T1000 (cell line): ENCODE measurements at places on chromosomes 1 and 21.

DNA sequence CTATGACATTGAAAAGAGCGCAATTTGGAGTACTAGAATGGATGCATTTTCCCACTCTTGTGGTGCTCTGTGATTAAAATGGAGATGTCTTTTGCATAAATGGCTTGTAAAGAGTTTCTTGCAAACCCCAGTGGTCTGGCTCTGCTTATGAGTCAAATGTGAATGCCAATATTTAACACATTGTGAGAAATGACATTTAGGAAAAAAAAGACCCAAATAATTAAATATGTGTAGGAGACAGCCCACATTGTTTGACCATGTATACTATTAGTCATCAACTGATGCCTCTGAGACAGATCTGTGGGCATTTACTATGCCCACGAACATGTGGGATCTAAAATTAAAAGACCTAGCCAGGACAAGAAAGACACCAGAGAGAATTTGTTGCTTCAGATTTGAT lies 22.2 kb upstream of the RUNX1 start:
- DNase-seq = no peak

GRCh38 chr1:55520861-55521260 lies 305.7 kb upstream of the USP24 start:
- no peak for DNase-seq

- DNase-seq = no peak
These were observed 1181.9 kb upstream of the PRMT6 start for GRCh38 chr1:105874621-105875020.

DNA sequence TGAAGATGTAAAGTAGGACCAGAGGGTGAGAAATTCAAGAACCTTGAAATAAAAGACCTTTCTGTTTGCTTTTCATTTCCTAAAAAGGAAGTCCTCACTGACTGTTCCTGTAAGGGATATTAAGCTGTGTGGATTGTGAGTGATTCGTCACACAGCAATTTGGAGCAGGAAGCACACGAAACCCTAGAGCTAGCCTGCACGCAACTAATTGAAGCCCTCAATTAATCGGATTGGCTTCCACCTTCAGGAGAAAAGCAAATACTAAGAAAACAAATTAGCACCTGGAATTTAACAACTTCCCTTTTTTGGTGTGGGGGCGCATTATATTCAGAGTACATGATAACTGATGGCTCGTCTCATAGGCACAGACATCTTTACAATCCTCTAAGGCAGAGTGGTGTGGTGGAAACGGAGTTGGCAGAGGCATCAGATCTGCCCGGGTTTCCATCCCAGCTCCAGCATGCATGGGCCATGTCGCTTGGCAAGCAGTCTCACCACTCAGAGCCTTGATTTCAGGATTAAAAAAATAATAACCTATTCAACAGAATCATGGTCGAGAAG lies 95.2 kb downstream of the KCNJ15 start:
- no peak for DNase-seq

- DNase-seq = no peak
These were observed 224.5 kb upstream of the CSF3R start for GRCh38 chr1:36707221-36707620.

DNA sequence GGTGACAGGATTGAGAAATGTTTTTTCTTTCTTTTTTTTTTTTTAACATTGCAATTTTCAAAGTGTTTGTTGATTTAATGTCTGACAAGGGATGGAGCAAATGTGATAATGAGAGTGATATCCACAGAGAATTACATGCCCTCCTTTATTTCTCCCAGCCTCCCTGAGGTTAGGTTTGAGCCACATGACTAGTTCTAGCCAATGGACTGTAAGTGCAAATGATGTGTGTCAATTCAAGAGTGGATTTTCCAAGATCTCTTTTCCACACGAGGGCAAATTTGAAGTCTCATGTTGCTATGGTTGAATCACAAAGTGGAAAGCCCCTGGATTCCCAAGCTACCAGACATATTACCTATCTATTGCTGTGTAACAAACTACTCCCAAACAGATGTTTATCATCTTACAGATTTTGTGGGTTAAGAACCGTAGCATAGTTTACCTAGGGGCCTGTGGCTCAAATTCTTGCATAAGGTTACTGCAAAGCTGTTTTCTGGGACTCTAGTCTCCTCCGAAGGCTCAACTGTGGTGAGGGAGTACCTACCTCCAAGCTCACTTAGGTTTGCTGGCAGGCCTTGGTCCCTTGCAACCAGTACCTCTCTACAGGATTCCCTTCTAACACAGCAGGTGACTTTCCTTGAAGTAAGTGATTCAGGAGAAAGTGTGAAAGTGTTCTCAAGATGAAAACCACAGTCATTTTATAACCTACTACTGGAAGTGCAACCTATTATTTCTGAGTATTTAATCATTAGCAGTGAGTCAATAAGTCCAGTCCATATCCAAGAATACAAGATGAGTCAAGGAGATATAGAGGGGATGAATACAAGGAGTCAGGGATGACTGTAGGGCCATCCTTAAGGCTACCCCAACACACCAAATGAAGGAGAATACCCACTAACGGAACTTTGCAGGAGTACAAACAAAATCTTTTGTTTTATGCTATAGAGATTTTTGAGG lies 533.6 kb downstream of the PTPRC start:
- no peak for DNase-seq

DNA sequence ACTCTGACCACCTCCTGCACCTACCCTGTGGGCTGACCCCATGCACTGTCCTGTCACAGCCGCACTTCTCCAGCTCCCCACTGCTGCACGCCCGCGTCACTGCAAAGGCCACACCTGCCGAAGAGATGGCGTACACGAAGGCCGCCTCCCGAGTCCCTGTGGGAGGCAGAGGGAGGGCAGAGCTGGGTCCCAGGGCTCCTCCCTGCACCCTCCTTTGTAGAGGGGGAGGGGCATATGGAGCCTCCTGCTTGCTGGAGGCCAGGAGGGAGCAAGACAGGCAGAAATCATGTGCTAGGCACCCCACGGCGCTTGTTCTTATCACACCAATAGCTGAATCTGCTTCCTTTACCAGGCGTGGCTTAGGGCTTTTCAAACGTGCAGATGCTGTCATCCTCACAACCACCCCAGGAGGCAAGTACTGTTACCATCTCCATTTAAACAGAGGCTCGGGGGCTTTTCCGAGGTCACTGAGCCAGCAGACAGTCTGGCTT lies 21.4 kb downstream of the WNT4 start:
- DNase-seq = no peak

- no peak for DNase-seq
These were observed 52.6 kb downstream of the CD34 start for GRCh38 chr1:207858281-207858680.

DNA sequence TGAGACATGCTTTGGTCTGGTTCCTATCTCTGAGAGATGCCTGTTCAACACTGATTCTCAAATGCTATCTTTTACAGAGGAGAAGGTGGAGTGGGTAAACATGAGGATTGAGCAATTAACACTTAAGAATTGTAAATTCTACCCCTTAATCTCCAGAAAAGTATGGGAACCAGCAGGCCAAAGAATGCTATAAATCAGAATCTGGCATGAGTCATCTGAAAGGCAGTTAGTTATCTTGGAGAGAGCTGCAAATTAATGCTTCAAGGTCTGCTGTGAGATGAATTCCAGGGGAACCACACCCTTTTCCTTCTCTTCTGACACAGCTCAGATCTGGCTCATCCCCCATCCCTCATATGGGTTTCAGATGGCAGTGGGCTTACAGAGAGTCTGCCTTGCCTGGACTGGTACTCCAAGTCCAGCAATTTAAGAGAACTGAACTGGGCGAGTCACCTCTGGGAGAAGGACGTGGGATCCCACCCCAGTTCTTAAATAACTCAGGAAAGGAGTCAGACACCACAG lies 5.2 kb downstream of the S100A10 start:
- no peak for DNase-seq

- no peak for DNase-seq
These were observed 336.4 kb downstream of the CAMTA1 start for GRCh38 chr1:7121622-7121988.

DNA sequence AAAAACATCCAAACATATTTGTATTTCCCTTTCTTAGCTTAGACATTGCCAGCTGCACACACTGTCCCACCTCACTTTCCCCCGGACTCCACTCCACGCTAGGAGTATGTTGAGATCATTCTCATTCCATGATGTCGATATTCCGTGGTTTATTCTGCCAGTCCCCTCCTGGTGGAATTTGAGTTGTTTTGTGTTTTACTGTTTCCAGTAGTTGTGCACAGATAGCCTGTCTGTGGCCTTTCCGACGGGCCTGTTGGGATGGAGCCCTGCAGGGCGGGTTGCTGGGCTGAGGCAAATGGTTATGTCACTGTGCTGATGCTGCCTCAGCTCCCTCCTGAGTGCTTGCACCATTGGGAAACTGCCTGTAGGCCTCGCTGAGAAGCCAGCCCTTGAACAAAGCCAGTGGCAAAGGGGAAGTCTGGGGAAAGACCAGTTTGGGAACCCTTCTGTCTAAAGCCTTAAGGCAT lies 12.8 kb downstream of the TRAPPC10 start:
- no peak for DNase-seq

DNA sequence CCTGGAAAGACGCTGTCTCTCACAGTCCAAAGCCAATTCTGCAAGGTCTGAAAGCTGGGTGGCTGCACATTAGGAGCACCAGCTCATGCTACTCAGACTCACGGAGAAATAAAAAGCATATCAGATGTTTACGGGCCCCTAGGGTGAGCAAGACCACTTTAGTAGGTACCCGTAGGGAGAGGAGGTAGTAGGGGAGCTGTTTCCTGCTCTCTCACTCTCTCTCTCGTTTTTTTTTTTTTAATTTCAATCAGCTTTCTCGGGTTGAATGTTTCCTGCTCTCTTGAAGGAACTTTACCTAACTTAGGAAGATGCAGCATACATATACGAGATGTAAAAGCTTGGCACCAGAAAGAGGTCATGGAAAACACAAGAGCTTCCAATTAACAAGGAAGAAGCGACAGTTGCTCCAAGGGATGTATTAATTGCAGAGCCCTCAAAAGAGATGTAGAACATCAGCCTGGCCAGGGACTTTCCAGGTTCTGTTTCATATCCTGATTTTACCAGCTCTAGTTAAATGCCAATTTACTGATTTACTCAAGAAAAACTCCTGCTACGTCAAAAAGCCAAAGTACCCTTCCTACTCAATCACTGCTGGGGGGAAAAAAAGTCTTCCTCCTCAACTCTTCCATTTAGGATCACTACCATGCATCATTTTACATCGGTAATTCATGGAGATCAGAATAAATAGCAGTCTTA lies 3.1 kb downstream of the LORICRIN start:
- no peak for DNase-seq

DNA sequence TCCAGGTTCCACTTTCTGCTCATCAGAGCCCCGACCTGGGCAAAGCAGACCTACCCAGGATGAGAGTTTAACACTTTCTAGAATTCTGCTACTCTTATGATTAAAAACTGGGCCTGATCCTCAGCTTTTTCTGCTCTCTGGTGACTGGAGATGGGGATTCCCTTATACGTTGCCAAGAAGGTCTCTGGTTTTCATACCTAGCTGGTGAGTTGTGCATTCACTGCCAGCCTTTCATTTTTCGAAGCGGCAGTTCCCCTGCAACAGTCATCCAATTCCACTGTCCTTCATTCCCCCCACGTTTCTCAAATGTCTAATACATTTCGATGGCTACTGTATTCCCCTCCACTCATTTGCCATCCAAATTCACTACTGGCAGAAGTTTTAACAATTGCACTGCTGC lies 135.3 kb downstream of the ADSS2 start:
- DNase-seq = no peak

DNA sequence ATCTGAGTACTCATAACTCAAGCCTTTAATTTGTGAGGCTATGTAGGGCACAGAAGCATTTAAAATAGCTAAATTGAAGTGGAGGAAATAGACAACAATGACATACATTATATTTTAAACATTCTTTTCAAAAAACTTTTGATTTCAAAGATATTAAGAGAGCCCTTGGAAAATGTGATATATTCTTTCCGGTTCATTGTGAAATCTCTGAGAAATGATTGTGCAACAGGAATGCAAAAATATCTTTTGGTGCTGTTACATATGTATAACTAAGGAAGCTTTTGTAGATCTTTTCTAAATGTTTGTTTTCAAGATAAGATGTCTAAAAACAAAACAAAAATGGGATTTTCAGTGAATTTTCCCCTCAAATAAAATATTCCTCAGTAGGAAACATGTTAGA lies 185.2 kb downstream of the LEPR start:
- DNase-seq = no peak

- DNase-seq = no peak
These were observed 8.3 kb downstream of the SHISAL2A start for GRCh38 chr1:52641307-52641706.

- no peak for DNase-seq
These were observed 382.1 kb upstream of the B3GALT2 start for GRCh38 chr1:193568512-193568911.

GRCh38 chr1:94925004-94925403 lies 1.9 kb downstream of the CNN3 start:
- DNase-seq = no peak

DNA sequence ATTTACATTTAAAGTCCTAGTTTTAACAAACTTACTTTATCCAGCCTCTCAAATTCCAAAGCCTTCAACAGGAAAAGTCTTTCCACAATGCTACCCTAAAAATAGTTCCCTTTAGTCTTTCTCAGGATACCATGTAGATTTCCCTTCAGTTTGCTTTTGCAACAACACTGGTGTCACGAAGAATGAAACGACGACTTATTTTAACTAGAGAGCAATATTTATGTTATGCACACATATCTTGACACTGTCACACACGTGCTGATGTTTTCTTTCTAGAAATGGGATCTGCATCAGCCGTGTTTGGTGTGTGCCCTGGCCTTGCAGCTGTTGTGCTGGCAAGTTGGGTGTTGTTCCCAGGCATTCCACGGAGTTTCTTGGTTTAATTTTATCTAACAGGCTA lies 75.5 kb downstream of the SIPA1L2 start:
- no peak for DNase-seq

DNA sequence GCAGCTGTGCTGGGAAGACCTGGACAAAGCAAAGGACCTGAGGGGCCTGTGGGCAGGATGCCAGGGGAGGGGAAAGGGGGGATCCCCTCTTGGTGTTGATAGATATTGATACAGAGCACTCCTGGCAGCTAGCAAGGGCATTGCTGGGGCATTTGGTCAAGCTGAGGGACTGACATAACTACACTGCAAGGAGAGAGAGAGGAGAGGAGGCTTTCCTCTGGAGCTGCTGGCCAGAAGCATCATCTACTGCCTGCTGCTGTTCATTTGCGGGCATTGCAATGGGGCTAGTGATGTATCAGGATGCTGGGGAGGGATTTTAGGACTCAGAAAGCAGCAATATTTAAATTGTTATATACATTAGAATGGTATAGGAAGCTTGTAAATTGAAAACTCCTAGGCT lies 142.0 kb downstream of the ZNF648 start:
- DNase-seq = no peak

- DNase-seq = no peak
These were observed 1.4 kb upstream of the ARHGEF2 start for GRCh38 chr1:155979597-155980343.
